Gastroesophageal sphincter (tissue), 4 donors: ENCODE measurements at places on chromosomes 4 and X. TPM values are rescaled to one million over a fixed set of nuclear protein-coding genes. Genes with fewer than 3 reads are reported as not detected.

Gene CHRDL1
- total RNA-seq, result 243 TPM

Gene VEGFC
- total RNA-seq, result 7.9 TPM

Gene TRIM75
- total RNA-seq, result not detected

Gene WNK3
- 2.5 TPM for total RNA-seq

Gene CT55
- not detected for total RNA-seq

Gene TMPRSS11B
- total RNA-seq, result 3.2 TPM

Gene ARAP2
- total RNA-seq, result 12.4 TPM

Gene CLCN4
- total RNA-seq, result 0.16 TPM

Gene PARM1
- total RNA-seq, result 19.8 TPM

Gene SMIM31
- not detected for total RNA-seq

Gene ZCCHC4
- total RNA-seq, result 11.5 TPM

Gene GASK1B
- 45.8 TPM for total RNA-seq

Gene LIAS
- 7.8 TPM for total RNA-seq

Gene NDP
- total RNA-seq, result not detected

Gene BRCC3
- total RNA-seq, result 16.3 TPM

Gene SLC9A7
- total RNA-seq, result 4.1 TPM

Gene CABS1
- not detected for total RNA-seq

Gene ADH1C
- total RNA-seq, result 7.8 TPM

Gene MCF2
- 0.40 TPM for total RNA-seq
